SK-N-SH (cell line): ENCODE measurements at places on chromosomes 16 and 17. TPM values are rescaled to one million over a fixed set of nuclear protein-coding genes. Genes with fewer than 3 reads are reported as not detected.

DNA sequence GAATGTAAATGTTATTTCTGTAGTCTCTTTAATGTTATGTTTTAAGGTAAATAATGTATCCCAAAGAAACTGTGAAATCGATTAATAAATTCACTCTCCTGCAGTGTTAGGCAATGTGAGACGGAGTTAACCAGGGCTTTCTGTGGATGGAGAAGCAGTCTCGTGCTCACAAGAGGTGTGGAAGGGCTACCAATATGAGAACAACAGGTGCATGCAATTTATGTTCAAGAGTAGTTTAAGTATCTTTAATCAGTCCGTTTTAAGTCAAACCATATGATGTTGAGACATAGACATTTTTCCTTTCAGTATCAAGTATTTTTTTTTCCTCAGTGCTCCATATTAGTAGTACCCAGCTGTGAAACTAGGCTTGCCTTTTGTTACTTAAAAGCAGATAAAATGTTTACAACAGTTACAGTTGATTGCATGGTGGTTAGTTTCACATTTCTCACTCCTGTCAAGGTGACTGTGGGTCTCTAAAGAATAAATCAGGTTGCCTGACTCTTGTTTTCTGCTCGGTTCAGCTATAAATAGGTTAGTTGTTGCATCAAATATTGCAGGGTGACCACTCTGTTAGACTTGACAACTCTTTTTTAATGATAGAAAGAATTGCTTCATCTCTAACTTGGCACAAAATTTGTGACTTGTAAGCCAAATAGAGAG is 54.4 kb downstream of the COX10 start:
- no peak for DNase-seq

DNA sequence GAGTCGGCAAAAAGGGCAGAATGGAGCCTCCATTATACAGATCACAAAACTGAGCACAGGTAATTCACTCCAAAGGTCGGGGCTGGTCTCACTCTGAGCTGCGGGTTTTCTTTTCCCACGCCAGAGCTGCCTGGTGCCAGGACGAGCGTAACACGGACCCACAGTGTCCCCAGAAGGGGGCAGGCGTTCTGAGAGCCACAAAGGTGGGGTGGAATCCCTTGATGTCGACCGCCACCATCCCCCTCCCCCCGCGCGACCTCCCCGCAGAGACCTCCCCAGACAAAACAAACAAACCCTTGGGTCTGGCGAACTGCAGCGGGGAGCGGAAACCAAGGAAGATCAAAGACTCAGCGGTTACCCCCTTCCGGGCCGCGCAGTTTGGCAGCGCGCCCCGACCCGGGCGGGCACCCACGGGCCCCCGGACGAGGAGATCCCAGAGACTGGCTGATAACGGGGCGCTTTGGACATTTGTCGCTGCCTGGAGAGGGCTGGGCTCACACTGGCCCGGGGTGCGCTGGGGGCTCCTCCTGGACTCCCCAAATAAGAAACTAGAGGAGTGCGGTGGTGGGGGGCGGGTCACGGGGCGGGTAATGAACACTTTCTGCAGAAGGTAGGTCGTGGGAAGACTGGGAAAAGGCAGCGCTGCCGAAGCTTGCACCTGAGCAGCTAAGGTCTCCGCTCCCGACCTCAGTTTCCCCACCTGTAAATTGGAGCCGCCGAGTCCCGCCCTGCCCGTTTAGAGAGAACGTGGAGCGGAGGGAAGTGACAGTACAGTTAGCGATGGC is 664 bp upstream of the NKD1 start:
- DNase-seq: peak; percentile 82

- DNase-seq: peak; percentile 66
Observed at GRCh38 chr16:71499775-71500364, 10.7 kb upstream of the ZNF19 start.

DNA sequence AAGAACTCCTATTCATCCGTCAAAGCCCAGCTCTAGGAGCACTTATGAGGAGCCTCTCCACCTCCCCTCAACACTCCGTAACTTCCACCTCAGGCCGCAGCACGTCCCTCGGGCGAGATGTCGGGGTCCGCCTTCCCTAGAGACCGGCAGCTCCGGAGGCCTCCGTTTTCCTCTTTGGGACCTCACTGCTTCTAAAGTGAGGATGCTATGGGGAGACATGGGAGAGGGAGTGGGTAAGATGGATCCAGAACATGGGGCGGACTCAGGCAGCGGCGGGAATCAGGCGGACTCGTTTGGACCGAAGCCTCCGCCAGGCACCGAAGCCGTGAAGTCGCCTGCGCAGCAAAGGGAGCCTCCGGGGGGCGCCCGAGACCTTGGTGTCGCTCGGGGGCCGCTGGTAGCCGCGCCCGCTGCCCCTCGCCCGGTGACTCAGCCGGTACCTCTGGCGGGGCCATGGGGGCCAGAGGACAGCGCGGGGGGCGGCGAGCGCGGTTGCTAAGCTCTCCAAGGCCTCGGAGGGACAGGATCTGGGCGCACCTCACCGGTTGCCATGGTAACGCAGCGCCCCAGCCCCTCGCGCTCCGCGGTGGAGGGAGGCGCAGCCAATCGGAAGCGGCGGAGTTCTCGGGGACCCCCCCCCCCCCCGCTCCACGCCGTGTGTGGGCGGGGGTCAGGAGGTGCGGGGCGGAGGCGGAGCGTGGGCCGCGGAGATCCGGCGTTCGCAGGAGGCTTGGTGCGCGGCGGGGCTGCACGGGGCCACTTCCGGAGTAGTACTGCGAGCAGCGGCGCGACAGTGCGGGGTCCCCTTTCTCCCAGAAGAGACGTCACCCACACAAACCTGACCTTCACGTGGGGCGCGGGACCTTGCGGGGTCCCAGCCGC is 1.3 kb upstream of the HIC1 start:
- peak; percentile 68 for DNase-seq

- no peak for DNase-seq
Observed at GRCh38 chr16:35174016-35174415, 1714.6 kb downstream of the TP53TG3F start.

DNA sequence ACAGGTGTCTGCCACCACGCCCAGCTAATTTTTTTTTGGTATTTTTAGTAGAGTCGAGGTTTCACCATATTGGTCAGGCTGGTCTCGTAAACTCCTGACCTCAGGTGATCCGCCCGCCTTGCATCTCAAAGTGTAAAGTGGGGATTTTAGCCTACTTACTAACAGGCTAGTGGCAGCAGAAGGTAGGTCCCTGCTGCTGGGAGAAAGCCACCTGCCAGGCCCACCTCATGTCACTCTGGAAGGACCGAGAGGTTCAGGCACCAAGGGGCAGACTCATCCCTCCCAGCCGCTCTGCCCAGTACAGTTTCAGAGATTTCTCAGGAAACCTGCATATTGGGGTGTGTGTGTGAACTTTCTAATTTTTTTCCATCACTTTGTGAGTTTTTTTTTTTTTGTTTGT is 2.1 kb upstream of the RCVRN start:
- DNase-seq: no peak

The CTRL gene
- polyA plus RNA-seq: 1.3 and 1.9 TPM in 2 replicates

DNA sequence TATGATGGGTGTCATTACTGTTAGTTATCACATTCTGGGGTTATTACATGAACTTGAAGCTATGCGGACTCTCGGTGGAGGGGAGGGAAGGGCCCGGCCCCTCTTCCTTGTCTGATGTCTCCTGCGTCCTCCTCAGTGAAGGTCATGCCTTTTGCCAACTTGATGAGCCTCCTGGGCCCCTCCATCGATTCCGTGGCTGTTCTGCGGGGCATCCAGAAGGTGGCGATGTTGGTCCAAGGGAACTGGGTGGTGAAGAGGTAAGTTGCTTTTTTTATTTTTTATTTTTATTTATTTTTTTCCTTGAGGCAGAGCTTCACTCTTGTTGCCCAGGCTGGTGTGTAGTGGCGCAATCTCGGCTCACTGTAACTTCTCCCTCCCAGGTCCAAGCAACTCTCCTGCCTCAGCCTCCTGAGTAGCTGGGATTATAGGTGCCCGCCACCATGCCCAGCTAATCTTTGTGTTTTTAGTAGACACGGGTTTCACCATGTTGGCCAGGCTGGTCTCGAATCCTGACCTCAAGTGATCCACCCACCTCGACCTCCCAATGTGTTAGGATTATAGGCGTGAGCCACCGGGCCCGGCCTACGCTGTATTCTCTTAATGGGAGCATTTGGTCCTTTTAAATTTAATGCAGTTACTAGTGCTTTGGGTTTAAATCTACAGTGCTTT is 21.6 kb downstream of the POLR3E start:
- DNase-seq: peak; percentile 54

The XAF1 gene
- polyA plus RNA-seq: 0.02 and 0.03 TPM in 2 replicates

GRCh38 chr16:11333010-11333409 is 12.2 kb upstream of the RMI2 start:
- no peak for DNase-seq

The SCN4A gene
- not detected in 2 replicates for polyA plus RNA-seq

The TANC2 gene
- polyA plus RNA-seq: 23.0 and 26.4 TPM in 2 replicates

The APPBP2 gene
- polyA plus RNA-seq: 7.6 and 12.5 TPM in 2 replicates

The ZP2 gene
- polyA plus RNA-seq: not detected in 2 replicates
